ENCODE measurements at places on chromosomes 7 and 10. TPM values are rescaled to one million over a fixed set of nuclear protein-coding genes. Genes with fewer than 3 reads are reported as not detected.

ASIC3 gene
- 1.6 TPM for total RNA-seq

CNTNAP2 gene
- total RNA-seq, result 110 TPM

C7orf25 gene
- 6.4 TPM for total RNA-seq

VAX1 gene
- not detected for total RNA-seq

SLC13A4 gene
- 0.28 TPM for total RNA-seq
